ENCODE measurements at places on chromosomes 16 and 17.

DNA sequence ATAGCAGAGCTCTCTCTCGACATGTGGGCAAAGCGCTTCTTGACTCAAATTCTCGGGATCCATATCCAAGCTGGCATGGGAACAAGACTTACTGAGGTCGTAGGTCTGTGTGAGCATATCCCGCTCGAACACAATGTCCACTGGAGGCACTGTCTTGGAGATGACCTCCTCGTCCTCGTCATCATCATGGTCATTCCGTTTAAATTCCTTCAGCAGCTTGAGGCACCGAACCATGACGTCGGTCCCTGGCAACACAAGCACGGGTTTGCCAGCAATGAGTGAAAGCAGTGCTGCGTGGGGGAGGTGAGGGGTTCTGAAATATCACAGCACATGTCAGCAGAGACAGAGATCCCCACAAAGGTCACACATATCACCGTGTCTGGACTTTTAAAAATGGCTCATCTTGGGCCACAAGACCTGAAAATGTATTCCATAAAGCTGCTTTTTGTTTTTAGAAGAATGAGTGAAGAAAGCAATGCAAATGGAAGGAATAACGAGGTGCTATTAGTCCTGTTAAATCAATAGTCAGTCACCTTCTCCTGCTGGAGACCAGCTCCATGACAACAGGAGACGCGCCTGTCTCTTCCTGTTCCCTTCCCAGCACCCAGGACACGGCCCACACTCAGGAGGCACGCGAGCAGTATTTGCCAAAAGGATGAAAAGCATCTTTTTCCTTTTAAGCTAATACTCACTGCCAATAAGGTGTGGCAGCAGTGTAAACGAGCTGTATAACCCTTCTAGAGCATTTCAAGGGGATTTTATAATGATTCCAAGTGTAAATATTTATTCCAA lies 37.9 kb downstream of the GTF3C1 start:
- DNase-seq: no peak

GRCh38 chr17:44672479-44673093 lies 16.3 kb downstream of the MEIOC start:
- no peak for DNase-seq

DNA sequence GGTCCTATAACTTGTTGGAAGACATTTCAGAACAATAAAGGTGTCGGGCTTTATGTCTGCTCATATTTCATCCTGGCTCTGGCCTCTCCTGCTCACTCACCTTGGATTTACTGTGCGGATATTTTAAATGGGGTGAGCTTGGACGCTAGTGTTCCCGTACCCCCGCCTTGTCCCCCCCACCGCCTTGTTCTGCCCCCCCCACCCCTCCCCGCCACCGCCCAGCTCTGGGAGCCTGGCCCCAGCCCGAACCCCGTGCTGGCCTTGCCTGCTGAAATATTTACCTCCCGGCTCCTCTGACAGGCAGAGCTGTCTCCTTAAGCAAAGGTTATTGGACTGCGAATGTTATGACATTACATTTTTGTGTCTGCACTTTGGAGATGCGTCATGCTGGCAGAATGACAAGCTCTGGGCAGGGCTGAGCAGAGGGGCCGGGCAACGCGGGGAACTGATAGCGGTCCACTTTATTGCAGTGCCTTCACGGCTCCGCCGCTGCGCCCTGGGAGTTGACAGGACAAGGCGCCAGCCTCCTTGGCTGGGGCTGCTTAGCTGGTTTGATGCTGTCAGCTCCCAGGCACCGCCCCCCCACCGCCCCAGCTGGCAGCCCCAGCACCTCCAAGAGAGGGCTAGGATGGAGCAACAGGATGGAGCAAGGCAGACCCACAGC lies 222.5 kb upstream of the GSE1 start:
- no peak for DNase-seq

- DNase-seq: no peak
These were observed 3.6 kb upstream of the TBX2 start for GRCh38 chr17:61395983-61396585.

DNA sequence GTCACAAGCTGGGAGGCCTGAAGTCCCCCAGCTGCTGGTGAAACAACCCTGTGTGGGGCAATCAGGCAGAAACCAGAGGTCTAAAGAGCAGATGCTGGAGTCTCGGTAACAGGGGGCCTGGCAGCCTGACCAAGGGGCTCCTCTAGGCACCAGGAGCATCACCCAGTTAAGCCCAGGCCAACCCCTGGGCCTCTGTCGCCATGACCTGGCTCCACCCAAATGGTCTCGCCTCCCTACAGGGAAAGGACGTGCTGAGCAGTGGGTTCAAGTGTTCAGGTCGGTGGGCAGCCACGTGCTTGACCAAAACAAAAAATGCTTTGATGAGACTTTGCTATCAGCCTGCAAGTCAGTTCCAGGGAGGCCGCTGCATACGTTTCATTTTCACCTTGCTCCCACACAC lies 240.3 kb downstream of the ZNF423 start:
- peak; percentile 41 for DNase-seq

DNA sequence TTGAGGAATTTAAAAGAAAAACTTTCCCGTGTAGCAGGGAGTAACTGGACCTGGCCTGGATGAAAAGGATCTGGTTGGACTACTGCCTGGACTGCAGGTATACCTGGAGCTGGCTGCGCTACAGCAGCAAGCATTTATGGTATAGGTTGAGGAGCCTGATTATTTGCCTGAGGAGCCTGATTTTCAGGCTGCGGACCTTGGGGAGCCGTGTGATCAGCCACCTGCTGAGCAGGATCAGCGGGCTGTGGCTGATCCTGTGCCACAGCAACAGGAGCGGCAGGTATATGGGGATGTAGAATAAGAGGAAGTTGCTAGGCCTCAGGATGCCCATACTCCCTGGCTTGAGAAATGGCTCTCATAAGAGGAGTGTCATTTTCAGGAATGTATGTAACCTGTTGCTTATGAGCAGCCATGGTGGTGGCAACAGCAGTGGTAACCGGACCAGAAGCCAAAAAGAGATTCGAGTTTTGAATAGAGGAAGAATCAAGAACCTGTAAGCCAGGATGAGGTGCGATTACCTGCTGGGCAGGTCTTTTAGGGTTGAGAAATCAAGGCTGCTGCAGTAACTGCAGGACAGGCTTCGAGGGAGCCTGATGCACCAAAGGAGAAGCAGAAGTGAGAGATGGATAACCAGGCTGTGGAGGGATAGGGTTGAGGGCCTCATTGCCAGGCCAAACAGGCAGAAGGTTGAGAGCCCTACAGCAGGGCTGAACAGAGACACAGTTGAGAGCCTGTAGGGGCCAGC lies 60.9 kb upstream of the ARL4D start:
- DNase-seq: no peak

GRCh38 chr16:89344458-89344834 lies 126.9 kb downstream of the ZNF778 start:
- DNase-seq: peak; percentile 41

GRCh38 chr16:73420676-73421075 lies 372.7 kb upstream of the ZFHX3 start:
- DNase-seq: no peak

GRCh38 chr17:67456103-67456502 lies 79.0 kb downstream of the PITPNC1 start:
- no peak for DNase-seq

- no peak for DNase-seq
These were observed 14.3 kb upstream of the HNF1B start for GRCh38 chr17:37759014-37759637.

GRCh38 chr16:50887500-50888298 lies 145.8 kb downstream of the CYLD start:
- no peak for DNase-seq

DNA sequence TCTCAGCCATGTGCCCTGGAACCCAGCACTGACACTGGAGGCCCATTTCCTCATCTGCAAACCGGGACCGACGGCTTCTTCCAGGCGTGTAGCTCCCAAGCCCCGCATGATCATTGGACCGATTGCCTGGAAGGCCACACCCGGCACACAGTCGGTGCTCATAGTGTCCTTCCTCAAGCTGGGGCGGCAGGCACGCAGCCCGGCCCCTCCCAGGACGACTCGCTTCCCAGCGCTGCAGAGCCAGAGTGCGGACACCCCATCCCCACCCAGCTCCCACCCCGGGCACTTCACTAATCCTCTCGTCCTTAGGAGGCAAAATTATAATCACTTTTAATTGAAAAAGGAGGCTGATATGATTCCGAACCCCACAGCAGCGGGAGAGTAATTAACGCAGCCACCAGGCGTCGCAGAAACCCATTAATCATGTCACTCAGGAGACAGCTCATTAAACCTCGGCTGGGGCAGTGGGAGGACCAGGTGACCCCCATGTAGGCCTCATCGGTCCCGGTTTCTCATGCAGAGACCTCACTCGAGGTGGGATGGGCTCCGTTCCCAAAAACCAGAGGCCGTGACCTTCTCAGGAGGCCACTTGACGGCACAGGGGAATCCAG lies 33.1 kb downstream of the ZNF469 start:
- no peak for DNase-seq

GRCh38 chr17:29682054-29682453 lies 59.3 kb upstream of the CORO6 start:
- DNase-seq: no peak

- no peak for DNase-seq
These were observed 459.0 kb downstream of the XYLT1 start for GRCh38 chr16:17011712-17012111.

DNA sequence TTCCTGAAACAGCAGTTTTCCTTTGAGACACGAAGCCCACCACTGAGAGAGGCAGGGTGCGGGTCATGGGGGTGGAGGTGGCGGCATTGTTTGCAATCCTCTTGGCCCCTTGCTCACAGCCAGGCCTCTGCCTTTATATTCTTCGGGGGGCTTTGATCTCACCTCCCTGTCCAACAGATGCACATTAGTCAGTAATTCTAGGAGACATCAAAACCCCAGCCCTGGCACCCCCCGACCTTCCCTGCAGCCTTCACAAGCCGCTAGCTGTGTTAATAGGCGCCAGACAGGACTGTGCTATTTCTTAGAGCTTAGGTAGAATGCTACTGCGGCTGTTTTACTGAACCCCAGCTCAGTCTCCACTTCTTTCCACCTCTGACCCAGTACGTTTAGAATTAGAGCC lies 212.6 kb downstream of the RBFOX1 start:
- DNase-seq: no peak

DNA sequence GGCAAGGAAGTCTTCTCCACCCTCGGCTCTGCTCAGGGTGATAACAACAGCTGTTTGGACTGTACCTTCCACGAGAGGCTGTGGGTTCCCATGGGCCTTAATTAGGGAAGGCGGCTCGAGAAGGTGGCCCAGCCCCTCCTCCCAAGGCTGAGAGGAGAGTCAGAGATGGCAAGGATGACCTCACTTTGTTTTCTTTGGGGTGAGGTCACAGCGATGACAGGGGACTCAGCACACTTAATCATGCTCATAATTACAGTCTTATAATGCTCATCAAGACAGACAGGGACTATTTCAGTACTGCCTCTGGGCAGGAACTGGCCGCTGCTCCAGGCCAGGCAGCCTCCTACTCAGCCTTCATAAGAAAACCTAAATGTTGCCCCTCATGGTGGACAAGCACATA lies 19.7 kb downstream of the WFDC1 start:
- DNase-seq: no peak

DNA sequence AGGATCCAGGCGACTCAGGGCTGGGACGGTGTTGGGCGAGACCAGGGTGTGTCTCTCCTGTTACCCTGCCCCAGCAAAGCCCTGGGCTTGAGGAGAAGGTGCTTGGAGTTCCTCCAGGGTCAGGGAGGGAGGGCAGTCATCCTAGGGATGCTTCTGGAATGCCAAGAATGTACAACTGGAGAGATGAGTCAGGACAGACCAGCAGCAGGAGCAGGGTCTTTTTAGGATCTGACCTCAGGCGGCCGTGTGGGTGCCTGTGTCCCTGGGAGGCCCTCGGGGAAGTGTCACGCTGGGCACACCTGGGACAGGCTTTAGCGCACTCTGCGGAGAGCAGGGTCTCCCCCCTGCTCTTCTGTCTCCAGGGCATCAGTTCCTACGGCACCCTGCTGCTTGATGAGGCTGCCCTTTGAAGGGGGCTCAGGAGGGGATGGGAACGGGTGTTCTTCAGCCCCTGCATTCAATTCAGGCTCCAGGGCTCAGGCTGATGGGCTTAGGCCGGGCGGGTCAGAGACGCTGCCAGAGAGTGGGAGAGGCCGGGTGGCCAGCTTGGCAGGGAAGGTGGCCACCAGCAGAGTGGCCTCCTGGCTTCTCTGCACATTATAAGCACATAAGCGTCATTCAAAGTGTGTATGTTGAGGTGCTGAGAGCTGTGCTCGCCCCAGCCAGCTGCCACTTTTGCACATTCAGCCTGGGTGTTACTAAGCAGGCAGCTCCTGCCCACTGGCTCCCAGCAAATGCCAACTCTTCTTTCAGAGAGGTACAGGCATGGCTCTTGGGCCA lies 8.4 kb upstream of the MTSS2 start:
- DNase-seq: no peak

GRCh38 chr17:74785096-74785980 lies 9.2 kb upstream of the NAT9 start:
- DNase-seq: no peak

DNA sequence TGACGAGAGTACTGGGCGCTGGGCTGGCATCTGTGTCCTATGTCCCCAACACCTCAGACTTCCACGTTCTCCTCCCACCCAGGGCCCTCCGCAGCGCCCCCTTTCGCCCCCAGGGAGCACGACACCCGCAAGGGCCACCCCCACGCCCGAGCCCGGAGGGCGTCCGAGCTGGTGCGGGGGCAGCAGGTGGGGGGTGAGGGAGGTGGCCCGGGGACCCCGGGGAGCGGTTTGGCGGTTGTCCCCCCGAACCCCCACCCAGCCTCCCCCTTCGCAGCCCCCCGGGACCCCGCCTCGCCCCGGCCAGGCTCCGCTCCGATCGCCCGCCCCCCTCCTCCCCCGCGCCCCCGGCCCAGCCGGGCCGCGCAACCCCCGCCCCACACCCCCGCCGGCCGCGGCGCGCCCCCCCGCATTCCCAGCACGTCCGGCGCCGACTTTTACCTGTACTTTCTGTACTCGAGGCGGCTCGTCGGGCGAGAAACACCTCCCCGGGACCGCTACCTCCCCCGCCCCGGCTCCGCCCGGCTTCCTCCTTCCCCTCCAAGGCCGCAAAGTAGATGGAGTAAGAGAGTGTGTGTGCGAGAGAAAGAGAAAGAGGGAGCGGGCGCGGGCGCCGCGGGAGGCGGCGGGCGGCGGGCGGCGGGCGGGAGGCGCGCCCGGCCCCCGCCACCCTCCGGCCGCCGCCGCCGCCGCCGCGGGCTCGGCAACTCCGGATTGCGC lies 901 bp downstream of the CDYL2 start:
- DNase-seq: peak; percentile 48

DNA sequence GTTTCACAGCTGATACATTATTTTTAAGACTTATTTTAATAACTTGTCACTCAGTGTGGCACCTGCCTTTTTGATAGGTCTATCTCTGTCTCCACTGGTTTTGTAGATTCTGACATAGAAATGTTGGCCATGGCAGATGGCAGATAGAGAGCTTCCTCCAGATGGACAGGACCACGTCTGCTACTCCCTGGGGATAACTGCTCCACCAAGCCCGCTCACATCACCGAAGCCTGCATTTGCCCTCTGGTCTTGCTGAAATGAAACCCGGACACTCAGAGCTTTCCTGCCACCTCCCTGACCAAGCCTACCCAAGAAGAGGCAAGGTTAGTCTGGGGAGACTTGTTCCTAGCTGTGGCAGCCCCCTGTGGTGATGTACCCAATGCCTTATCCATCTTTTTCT lies 16.4 kb upstream of the HAP1 start:
- DNase-seq: no peak
